ENCODE measurements at places on chromosomes 2 and 18.

GRCh38 chr2:175441181-175441761 lies 259.8 kb upstream of the ATP5MC3 start:
- H3K4me3 ChIP-seq, result no peak overlapping the region
- no peaks in the 10 kb centered on the region for H3K27me3 ChIP-seq
- H3K36me3 ChIP-seq, result no peaks in the 10 kb centered on the region
- H3K27ac ChIP-seq, result no peak overlapping the region

- no peaks in the 10 kb centered on the region for H3K27me3 ChIP-seq
- H3K27ac ChIP-seq, result no peak overlapping the region
- DNase-seq, result no peak
- H3K4me1 ChIP-seq, result no peaks in the 10 kb centered on the region
Measured at GRCh38 chr18:77482190-77483085, 232.8 kb downstream of the GALR1 start.

GRCh38 chr2:165967746-165968145 lies 14.2 kb upstream of the TTC21B start:
- DNase-seq, result no peak
- H3K4me1 ChIP-seq, result no peaks in the 10 kb centered on the region
- no peaks in the 10 kb centered on the region for H3K36me3 ChIP-seq
- no peak overlapping the region for H3K4me3 ChIP-seq
- no peak overlapping the region for H3K27ac ChIP-seq
- H3K27me3 ChIP-seq, result no peaks in the 10 kb centered on the region

- H3K27ac ChIP-seq, result peak overlapping the region; percentile 98
- H3K4me3 ChIP-seq, result peak overlapping the region; percentile 45
- H3K36me3 ChIP-seq, result peaks cover 2% of the 10 kb centered on the region
Measured at GRCh38 chr18:2572171-2572569, 813 bp downstream of the NDC80 start.

GRCh38 chr2:37923308-37924055 lies 1.6 kb upstream of the RMDN2 start:
- H3K4me3 ChIP-seq, result no peak overlapping the region
- peaks cover 36% of the 10 kb centered on the region for H3K4me1 ChIP-seq
- H3K36me3 ChIP-seq, result no peaks in the 10 kb centered on the region
- H3K27ac ChIP-seq, result no peak overlapping the region
- no peak for DNase-seq

GRCh38 chr2:127080938-127081755 lies 25.8 kb downstream of the BIN1 start:
- no peaks in the 10 kb centered on the region for H3K27me3 ChIP-seq
- H3K4me3 ChIP-seq, result no peak overlapping the region
- peaks cover 69% of the 10 kb centered on the region for H3K4me1 ChIP-seq
